ENCODE measurements at places on chromosomes 12 and 14.

DNA sequence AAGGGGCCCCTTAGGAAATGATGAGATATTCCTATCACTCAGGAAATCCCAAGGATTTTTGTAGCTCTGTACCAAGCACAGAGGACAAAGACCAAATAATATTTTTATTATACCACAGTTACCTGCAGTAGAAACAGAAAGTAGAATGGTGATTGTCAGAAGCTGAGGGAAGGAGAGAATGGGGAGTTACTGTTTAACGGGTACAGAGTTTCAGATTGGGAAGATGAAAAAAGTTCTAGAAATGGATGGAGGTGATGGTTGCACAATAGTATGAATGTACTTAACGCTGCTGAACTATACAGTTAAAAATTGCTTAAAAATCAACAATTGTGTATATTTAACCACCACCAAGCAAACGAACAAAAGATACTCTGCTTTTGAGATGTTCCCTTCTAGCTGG, 24.1 kb downstream of the FLVCR2 start:
- DNase-seq: no peak

DNA sequence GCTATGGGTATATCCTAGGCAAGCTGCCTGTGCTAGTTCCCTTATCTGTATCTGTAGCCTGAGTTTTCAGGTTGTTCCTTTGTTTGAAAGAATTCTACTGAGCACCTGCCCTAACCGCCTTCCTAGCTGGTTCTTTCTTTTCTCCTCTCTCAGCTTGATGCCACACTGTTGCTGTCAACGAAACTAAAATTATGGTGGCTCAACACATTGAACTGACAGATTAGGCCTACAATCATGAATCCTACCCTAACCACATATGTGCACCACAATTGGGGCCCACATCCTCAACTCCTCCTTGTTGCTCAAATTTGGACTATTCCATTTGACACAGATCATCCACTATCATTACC, 36.2 kb upstream of the RESF1 start:
- DNase-seq: no peak

- no peak for DNase-seq
These were observed 218.8 kb downstream of the KITLG start for GRCh38 chr12:88361493-88361892.

DNA sequence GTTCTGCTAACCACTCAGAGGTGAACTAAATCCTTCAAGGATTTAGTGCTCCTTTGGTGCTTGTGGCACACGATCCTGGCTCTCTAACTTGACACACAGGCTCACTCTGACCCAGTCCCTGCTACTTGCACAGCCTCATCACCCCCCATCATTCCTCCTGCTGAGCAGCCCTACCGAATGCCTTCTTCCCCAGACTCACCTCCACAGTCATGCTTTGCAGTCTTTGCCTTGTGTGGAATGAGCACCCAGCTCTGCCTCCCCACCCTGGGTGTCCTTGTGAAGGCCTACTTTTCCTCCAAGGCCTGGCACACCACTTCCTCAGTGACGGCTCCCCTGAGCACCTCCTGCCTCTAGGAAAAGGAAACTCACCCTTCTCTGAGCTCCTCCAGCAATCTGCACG, 7.9 kb upstream of the TINF2 start:
- no peak for DNase-seq

DNA sequence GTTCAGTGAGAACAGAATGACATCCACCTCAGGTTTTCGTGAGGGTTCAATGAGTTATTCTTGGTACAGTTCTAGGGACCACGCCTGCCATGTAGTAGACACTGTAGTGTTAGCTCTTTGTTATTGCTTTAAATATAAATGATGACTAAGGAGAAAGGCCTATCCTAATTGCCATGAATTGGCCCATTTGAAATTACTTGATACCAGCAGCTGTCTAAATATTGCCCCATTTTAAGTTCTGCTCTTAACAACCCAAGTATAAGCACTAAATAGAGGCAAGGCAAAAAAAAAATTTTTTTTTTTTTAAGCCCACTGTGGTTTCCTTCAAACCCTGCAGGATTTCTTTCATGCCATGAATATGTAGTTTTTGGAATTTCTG, 84.5 kb downstream of the BORCS5 start:
- no peak for DNase-seq
